ENCODE measurements at places on chromosomes 1 and 21.

DNA sequence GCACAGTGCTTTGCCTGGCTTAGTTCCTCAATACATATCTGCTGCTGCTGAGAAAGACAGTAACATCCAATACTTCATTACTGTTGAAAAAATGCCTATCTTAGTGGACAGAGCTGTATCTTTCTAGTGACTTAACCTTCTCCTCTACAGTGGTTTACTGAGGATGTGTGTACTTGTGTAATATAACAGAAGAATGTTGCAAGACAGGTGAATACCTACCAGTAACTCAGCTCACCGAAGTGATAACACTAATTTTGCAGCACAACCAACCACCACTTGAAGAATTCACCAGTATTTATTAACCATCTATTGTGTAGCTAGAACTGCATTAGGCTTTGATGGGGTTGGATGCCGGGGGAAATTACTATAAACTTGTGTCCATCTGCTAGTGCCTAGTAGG is 16.6 kb upstream of the TNN start:
- DNase-seq, result no peak

DNA sequence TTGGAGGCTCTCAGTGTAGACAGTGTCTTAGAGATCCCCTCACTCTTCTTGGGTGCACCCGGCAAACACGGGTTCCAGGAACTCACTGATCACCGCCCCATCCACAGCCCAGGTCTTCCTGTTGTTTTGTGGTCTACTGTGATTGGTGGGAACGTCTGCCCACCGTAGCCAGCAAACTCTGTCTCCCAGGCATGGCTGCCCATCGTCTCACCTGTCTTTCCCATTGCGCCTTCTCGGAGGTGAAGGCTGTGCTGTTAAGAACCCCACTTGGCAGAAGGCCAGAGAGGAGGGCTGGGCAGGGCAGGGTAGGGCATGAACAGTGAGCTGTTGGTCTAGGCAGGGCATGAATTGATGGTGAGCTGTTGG is 14.1 kb upstream of the KCNA2 start:
- no peak for DNase-seq

- no peak for DNase-seq
Measured at GRCh38 chr1:180982422-180982821, 40.2 kb downstream of the STX6 start.

DNA sequence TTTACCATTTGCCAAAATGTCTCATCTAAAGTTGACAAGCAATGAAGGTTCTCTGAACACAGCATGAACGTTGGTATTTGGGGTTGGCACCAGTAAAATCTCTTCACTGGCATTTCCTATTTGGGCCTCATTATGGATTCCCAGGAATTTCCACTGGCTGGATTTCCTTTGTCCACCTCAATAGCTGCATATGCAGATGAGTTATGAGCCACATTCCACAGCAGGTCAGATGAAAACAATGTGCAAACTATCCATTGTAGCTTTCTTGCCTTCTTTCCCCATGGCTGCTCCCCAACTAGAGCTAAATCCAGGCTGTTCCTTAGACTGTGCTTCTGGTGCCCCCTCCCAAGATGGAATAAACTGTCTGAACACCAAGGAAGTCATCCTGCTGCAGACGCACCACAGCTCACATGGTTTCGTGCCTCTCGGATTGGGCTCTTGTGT is 168.1 kb upstream of the FGGY start:
- peak; percentile 30 for DNase-seq

DNA sequence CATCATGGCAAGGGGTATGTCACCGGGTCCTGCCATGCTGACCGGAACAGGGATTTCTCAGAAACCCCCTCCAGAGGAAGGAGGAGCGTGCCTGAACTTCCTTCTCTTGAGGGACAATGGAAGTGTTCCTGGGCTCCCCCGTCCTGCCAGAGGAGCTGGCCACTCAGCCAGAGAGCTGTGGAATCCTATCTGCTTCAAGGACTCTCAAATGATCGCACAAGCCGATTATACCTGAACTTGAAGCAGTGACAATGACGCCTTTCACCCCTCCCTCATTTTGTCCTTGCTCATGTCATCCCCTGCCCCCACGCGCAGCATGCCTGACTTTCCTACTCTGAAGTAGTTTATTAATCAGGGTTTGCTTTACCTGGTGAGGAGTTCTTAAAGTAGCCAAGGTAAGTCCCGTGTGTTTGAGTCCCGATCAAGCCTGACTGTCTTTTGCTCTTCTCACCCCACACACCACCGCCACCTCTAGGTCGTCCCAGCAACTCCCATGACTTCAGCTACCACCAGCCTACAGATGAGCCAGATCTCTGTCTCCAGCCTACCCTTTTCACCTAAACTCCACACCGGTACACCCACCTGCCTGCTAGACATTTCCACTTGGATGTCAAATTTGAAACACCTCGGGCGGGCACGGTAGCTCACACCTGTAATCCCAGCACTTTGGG is 25.0 kb upstream of the PRELP start:
- no peak for DNase-seq

DNA sequence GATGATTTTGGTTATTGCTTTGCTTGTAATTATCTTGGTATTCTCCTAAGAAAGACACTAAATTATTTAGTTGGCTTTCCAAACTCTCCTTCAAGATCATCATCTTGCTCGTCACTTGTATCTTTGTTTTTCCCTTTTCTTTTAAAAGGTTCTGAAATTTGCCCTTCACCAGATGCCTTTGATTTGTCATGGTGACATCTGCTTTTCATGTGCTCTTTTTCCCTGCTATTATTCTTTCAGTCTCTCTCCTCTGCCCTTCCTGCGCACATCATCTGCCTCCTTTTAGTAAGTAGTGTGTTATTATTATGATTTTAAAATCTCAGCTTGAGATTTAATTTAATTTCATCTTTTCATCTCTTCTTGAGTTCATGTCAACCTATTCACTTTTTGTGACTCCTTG is 92.1 kb downstream of the BACH1 start:
- no peak for DNase-seq

- DNase-seq, result peak; percentile 24
Measured at GRCh38 chr21:15210235-15210678, 145.5 kb upstream of the NRIP1 start.

DNA sequence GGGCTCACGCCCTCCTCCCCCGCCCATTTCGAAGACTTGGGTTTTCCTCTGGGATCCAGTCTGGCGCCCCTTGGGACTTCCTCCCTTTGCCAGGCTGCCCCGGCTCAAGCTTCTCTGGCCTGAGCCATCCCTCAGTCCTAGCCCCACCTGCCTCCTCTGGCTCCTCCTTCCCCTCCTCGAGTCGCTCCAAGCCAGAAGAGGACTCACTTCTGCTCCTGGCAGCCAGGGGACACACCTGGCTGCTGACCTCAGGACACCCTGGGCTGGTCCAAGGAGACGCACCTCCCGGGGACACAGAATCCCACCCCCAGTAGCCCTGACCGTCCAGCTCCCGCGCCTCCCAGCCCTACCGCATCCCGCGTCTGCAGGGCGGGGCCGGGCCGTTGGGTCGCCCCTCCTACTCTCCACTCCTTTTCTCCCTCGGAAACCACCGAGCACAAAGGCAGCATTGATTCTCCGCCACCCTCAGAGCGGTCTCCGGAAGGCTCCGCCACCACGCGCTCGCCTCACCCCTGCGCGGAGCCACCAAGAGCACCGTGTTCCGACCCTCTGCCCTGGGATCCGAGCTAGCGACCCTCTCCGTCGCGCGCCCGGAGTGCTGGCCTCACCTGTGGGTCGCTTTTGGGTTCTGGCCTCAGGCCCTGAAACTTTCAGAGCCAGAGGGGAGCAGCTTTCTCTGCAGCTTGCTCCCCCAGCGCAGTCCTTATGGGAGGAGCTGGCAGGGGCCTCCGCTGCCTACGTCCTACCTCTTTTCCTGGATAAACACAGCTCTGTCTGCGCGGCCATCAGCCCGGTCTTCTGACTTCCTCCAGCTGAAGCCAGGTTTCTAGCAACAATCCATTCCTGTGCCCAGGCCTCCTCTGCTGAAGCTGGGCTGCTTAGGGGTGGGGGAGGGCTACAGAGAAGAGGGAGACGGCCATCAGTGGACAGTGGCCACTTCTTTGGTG is at the start of gene C2CD4D:
Gene C2CD4D (minus strand): TSS at position 364 of the 947 bp plus-strand sequence. CDS start 831 bp downstream, outside the sequence.
- no peak for DNase-seq

GRCh38 chr1:185014941-185015340 is 30.4 kb upstream of the RNF2 start:
- DNase-seq, result no peak

DNA sequence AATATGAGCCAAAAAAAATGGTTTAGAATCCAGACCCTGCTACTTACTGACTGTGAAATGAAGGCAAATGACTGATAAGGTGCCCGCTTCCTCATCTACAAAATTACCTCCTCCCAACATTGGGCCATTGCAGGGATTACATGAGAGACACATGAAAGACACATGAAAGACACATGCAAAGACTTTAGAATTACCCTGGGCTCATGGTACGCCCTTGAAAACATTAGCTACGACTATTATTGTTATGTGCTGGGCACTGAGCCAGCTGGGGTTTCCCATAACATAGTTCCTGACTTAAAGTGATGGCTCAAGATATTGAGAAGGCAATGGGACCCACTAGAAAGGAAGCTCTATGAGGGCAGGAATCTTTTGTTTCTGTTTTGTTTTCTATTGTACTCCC is 43.7 kb upstream of the KANK4 start:
- no peak for DNase-seq

- no peak for DNase-seq
Measured at GRCh38 chr1:96962751-96963211, 241.2 kb downstream of the PTBP2 start.

- no peak for DNase-seq
Measured at GRCh38 chr21:14630556-14631069, 84.5 kb upstream of the SAMSN1 start.

- DNase-seq, result no peak
Measured at GRCh38 chr21:37076087-37076850, 3.2 kb downstream of the TTC3 start.

- DNase-seq, result no peak
Measured at GRCh38 chr1:8164670-8165069, 138.6 kb upstream of the ERRFI1 start.

DNA sequence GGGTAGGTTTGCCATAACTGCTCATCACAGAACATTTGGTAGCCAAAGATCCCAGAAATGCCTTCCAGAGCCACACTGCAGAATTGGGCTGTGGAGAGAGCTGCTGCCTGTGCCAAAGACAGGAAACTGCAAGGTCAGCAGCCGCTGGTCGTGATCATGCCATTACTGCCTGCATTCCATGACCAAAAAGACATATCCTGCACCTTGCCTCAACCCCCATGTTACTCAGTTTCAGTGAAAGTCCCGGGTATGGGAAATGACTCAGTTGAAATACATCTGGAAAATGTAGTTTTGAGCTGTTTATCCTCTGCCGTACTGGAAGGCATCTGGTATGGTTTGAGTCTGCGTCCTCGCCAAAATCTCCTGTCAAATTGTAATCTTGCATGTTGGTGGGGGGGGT is 161.7 kb downstream of the FCRL5 start:
- peak; percentile 62 for DNase-seq

DNA sequence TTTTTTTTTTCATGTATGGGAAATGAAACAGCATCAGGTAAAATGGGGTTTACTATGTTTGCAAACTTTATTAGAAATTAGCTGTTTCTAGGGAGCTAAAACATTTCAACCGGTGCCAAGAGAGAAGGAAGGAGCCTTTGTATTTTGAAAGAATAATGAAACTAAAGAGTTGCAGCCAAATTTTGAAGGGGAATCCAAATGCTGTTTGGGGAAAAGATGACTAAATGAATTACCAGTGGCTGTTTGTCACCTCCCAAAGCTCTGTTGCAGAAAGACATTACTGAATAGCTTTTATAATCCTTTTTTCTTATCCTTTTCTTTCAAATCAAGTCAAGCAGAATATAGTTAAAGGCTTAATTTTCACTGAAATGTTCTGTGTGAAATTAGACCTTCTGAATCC is 591.3 kb upstream of the ADGRL2 start:
- no peak for DNase-seq

- DNase-seq, result no peak
Measured at GRCh38 chr1:229254910-229255541, 15.9 kb upstream of the RAB4A start.

- DNase-seq, result no peak
Measured at GRCh38 chr1:193060115-193060403, 647 bp downstream of the RO60 start.

- peak; percentile 41 for DNase-seq
Measured at GRCh38 chr1:244381878-244382565, 69.7 kb downstream of the ADSS2 start.

- no peak for DNase-seq
Measured at GRCh38 chr1:231557411-231557810, 28.9 kb downstream of the TSNAX start.

- DNase-seq, result no peak
Measured at GRCh38 chr1:239792157-239792556, 299.5 kb upstream of the FMN2 start.

GRCh38 chr21:42613756-42614155 is 39.7 kb upstream of the PDE9A start:
- no peak for DNase-seq

GRCh38 chr21:21114461-21114860 is 116.3 kb downstream of the NCAM2 start:
- no peak for DNase-seq

GRCh38 chr1:16241221-16241708 is 4.3 kb upstream of the CPLANE2 start:
- no peak for DNase-seq

DNA sequence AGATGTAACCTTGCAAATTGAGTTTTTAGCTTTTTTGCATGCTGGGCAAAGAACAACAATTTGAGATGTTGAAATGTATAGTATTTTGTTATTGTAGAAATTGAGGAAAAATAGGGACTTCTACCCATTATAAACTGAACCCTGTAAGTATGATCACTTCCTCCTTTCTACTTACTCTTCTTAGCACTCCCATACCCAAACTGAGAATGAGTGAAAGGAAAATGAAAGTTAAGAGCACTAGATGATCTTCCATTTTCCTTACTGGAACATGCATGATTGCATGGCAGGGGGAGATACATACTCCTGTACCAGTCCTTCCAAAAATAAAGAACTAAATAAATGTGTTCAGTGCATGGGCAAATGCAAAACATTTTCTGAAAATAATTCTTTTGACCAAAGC is 107.4 kb upstream of the KIAA1614 start:
- no peak for DNase-seq

- no peak for DNase-seq
Measured at GRCh38 chr1:7462617-7463016, 308.5 kb upstream of the VAMP3 start.

DNA sequence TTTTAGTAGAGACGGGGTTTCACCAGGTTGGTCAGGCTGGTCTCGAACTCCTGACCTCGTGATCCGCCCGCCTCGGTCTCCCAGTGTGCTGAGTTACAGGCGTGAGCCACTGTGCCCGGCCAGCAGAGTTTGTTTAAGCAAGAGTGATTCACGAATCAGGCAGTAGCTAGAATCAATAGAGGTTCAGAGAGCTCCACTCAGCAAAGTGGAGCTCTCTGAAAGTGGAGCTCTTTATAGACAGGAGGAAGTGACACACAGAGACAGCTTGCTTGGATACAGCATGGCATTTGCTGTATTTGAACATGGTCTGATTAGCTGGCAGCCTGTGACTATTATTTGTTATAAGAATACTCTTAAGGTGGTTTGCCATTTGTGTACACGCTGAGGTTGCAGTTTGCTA is 27.1 kb upstream of the CD34 start:
- peak; percentile 41 for DNase-seq

DNA sequence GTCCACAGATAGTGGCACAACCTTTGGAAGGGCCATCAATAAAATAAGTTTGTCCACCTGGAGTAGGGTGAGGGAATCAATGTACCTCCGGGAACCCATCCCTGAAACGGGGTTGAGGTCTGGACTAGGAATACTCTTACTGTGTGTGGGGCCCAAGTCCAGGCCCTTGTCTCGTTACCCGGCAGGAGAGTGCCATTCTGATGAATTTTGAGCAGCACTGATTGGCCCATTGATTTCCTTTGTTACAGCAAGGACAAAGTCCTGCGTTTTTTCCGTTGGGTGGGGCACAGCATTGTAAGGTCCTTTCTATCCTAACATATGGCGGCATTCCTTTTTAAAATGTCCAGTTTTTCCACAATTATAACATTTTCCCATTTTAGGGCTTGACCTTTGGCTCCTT is 75.2 kb downstream of the AXDND1 start:
- no peak for DNase-seq

Data from HTR-8/SVneo (cell line).